ENCODE measurements at places on chromosomes 2 and 18. TPM values are rescaled to one million over a fixed set of nuclear protein-coding genes. Genes with fewer than 3 reads are reported as not detected.

The TET3 gene
- total RNA-seq = 22.0 TPM

The TMEM150A gene
- total RNA-seq = 6.5 TPM

The MC5R gene
- not detected for total RNA-seq

The GALNT5 gene
- not detected for total RNA-seq

The CPLX4 gene
- not detected for total RNA-seq

The UGT1A8 gene
- total RNA-seq = not detected

DNA sequence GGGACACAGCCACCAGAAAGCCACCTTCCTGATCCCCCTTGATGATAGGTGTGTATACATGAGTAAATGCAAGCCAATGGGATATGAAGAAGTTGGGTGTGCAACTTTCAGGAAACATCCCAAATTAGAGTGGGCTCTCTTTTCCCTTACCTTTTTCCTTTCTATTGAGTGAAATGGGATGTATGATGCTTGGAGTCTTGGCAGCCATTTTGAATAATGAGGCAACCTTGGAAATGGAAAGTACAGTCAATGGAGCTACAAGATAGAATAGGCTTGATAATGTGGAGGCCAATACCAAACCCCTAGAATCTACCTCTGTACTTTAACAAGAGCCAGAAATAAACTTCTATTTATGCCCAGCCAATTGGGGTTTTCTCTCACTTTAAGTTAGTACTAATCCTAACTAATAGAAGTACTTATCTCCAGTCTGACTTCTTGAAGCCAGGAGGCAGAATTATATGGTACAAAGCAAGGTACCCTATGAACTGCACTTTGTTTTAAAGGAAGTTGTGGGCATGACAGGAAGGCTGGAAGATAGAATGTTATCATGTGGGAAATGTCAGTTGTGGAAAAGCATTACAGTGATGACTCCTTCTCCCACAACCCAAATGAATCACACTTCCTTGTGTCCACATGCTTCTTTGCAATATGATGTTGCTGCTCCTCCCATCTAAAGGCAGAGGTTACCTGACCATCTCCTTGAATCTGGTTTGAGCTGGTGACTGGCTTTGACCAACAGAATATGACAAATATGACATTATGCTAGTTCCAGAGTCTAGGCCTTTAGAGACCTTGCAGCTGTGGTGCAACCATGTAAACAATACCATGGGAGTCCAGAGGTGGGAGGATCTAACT is 12.9 kb upstream of the NABP1 start:
- H3K4me1 ChIP-seq = peaks cover 24% of the 10 kb centered on the region
- DNase-seq = no peak
- peak overlapping the region; percentile 45 for H3K27ac ChIP-seq

- H3K27me3 ChIP-seq = no peaks in the 10 kb centered on the region
- H3K36me3 ChIP-seq = no peaks in the 10 kb centered on the region
Measured at GRCh38 chr18:33923980-33924379, 300.7 kb downstream of the NOL4 start.

DNA sequence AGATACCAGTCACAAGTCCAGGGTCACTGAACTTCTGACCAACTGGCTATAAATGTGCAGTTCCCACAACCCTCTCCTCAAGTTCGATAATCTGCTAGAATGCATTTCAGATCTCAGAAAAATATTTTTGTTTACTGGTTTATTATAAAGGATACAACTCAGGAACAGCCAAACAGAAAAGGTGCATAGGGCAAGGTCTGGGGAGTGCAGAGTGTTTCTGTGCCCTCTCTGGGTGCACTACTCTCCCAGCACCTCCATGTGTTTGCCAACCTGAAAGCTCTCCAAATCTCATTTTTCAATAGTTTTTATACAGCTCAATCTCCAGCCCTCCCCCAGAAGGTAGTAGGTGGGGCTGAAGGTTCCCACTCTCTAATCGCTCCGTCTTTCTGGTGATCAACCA is 85.2 kb downstream of the SKA1 start:
- no peaks in the 10 kb centered on the region for H3K36me3 ChIP-seq
- no peaks in the 10 kb centered on the region for H3K4me1 ChIP-seq
- no peak for DNase-seq
- peaks cover 3% of the 10 kb centered on the region for H3K27me3 ChIP-seq
- no peak overlapping the region for H3K27ac ChIP-seq

DNA sequence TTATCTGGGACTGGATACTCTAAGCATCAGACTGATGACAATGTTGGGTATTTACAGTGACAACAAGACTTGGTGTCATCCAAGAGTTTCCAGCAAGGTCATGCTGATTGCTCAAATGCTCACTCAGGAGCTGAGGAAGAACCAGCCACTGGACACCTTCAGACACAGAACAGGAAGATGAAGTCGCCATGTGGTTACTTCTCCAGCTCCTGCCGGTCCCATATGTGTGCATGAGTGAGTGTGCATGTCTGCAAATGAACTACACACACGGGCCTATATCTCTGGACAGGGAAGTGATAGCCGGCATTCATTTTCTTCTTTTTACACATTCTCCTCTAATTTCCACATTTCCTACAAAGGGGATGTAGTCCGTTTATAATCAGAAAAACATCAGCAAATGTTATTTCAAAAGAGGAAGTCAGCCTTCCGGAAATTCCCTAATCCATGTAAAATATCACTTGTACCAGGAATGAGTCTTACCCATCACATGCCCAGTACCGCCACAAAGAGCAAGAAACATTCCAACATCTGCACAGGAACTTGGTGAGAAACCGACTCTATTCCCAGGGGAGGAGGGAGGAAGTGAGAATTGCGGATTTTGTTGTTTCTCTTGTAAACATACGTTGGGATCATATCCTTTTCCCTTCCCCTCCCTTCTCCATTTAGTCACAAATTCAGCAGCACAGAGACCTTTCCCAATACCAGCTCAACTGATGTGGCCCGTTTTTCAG is 10.8 kb downstream of the RFX8 start:
- no peak overlapping the region for H3K4me3 ChIP-seq
- peaks cover 8% of the 10 kb centered on the region for H3K4me1 ChIP-seq
- no peak overlapping the region for H3K27ac ChIP-seq
- no peaks in the 10 kb centered on the region for H3K27me3 ChIP-seq

DNA sequence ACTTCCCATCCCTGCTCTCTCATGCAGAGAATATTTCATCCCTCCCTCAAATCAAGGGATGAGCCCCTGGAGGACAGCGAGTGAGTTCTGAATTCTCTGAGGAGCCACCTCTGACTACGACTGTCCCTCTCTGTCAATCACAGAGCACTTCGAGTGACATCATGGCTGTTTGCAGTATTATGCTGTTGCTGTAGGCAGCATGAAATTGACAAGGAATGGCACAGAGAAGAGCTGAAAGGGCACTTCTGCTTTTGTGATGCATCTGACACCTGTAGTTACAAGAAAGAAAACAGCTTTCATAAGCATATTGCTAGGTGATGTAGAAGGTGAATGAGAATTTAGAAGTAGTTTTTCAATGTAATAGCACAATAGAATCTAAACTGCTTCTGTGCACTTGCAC is 166.9 kb downstream of the ARHGAP15 start:
- H3K27ac ChIP-seq = no peak overlapping the region
- H3K4me3 ChIP-seq = no peak overlapping the region
- peaks cover 5% of the 10 kb centered on the region for H3K4me1 ChIP-seq
- DNase-seq = no peak

DNA sequence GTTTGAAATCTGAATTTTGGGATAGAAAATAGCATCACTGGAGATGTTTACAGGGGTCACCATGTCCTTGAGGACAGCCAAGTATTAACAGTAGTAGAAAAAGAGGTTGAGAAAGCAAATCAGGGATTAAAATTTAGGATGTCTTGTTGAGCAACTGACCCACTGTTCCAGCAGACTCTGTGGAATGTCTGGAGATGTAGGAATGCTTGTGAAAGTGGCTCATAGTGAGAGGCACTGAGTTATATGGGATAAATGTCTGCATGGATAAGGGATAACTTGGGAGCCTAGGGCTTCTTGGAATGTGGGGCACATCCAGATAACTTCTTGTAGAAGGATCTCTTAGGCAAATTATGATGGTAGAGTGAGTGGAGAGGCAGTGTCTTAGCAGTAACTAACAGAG is 495.0 kb downstream of the TMX3 start:
- no peak overlapping the region for H3K27ac ChIP-seq
- H3K4me3 ChIP-seq = no peak overlapping the region
- H3K27me3 ChIP-seq = no peaks in the 10 kb centered on the region
- no peak for DNase-seq
- H3K4me1 ChIP-seq = no peaks in the 10 kb centered on the region

- H3K27me3 ChIP-seq = no peaks in the 10 kb centered on the region
- H3K4me1 ChIP-seq = peaks cover 12% of the 10 kb centered on the region
- DNase-seq = no peak
- H3K4me3 ChIP-seq = no peak overlapping the region
- no peak overlapping the region for H3K27ac ChIP-seq
- H3K36me3 ChIP-seq = peaks cover 54% of the 10 kb centered on the region
Measured at GRCh38 chr2:190470256-190470826, 62.2 kb downstream of the MFSD6 start.

DNA sequence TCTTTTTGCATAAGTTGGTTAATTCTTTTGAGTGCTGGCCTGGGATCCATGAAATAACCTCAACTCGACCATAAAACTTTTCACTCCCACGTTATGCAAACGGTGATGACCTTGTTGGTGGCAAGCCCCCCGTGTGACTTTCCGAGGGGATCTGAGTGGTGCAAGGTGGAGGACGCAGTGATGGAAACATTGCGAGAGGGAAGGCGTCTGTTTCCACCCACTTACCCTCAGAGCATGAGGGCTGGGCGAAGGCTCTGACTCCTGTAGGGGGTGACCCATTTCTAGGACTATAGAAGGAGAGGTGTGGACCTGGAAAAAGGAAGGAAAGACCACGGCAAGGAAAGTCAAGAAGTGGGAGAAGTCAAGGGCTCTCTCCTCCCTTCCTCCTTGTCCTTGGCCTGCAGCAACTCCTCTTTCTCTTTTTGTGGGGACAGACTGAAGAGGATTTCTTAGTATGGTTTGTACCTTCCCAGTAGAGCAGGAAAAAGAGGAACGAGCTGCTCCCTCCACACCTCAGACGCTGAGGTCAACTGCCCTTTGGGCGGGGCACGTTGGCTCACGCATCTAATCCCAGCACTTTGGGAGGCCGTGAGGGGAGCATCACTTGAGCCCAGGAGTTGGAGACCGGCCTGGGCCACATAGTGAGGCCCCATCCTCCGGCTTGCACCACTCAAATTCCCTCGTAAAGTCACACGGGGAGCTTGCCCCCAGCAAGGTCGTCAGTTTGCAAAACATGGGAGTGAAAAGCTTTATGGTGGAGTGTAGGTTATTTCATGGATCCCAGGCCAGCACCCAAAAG is 15.5 kb upstream of the CD8A start:
- peak overlapping the region; percentile 14 for H3K4me3 ChIP-seq
- H3K27me3 ChIP-seq = peaks cover 45% of the 10 kb centered on the region
- peaks cover 24% of the 10 kb centered on the region for H3K4me1 ChIP-seq
- peak overlapping the region; percentile 11 for H3K27ac ChIP-seq
- no peaks in the 10 kb centered on the region for H3K36me3 ChIP-seq

- no peak overlapping the region for H3K27ac ChIP-seq
- no peak overlapping the region for H3K4me3 ChIP-seq
- no peaks in the 10 kb centered on the region for H3K36me3 ChIP-seq
Measured at GRCh38 chr2:120738786-120739437, 3.2 kb downstream of the GLI2 start.

DNA sequence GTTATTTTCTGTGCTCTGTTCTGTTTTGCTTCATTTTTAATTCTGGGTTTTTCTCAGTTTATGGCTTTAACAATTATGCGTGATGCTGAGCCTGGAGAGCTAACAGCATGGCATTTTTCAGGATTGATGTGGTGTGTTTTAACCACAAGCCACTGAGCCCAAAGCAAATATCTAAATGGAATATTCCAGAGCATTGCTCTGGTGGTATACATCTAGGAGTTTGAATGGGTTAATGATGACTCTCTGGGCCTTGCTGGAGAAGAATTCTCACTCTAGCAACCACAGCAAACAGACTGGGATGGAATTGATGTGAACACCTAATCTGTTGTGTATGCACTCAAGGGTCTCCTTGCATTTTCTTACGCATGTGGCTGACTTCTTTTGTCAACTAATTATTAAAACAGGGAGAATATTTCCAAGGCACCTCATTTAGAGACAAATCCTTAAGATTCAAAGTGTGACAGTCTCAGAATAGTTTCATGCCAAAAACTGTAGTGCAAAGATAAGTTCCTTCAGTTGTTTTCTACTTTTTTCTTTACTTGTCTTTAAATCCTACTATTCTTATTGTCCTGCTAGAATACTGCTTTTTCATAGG is 164.0 kb downstream of the DTNA start:
- H3K4me3 ChIP-seq = no peak overlapping the region
- no peak for DNase-seq
- peaks cover 3% of the 10 kb centered on the region for H3K4me1 ChIP-seq
- H3K27ac ChIP-seq = no peak overlapping the region
- H3K36me3 ChIP-seq = no peaks in the 10 kb centered on the region
- peaks cover 3% of the 10 kb centered on the region for H3K27me3 ChIP-seq

DNA sequence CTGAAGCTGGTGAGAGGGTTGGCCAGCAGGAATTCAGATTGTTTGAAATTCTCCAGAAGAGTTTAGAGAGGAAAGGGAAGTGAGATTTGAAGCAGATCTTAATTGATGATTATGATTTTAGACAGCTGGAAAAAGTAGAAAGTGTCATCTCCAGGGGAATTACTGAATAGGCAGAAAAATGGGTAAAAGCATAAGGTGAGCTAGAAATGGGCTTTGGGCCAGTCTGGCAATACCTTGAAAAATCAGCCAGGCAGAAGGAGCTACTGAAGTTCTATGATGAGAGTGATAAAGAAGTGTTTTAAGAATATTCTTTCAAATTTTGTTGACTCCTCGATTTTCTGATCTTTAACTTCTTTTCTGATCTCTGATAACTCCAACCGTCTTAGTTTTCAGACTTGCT is 172.9 kb upstream of the CCDC150 start:
- DNase-seq = no peak
- no peak overlapping the region for H3K4me3 ChIP-seq
- H3K27me3 ChIP-seq = peaks cover 43% of the 10 kb centered on the region
- H3K36me3 ChIP-seq = no peaks in the 10 kb centered on the region

DNA sequence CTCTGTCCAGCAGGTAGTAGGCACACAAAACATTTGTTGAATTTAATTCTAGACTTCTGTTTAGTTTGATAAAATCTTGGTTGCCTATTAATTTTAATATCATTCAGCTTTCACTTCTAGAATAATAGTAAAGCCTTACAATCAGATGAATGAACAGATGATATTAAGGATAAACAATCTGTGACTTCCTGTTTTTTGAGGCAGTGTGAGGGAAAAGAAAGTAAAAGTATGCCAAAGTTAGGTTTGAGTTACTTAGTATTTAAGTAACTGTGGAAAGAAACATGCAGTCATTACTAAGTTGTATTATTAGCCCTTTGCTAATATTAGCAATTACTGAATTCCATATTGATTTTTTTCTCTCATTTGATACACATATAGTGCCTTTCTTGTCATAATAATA is 31.5 kb downstream of the EPB41L5 start:
- H3K4me3 ChIP-seq = no peak overlapping the region
- peaks cover 2% of the 10 kb centered on the region for H3K36me3 ChIP-seq
- H3K27me3 ChIP-seq = no peaks in the 10 kb centered on the region
- DNase-seq = no peak
- H3K27ac ChIP-seq = no peak overlapping the region
- H3K4me1 ChIP-seq = no peaks in the 10 kb centered on the region

- H3K36me3 ChIP-seq = no peaks in the 10 kb centered on the region
- no peak overlapping the region for H3K27ac ChIP-seq
- H3K4me1 ChIP-seq = peaks cover 2% of the 10 kb centered on the region
- DNase-seq = no peak
- no peak overlapping the region for H3K4me3 ChIP-seq
Measured at GRCh38 chr2:228339525-228339924, 158.0 kb upstream of the SPHKAP start.

Measured in activated CD4-positive, alpha-beta T cell treated with anti-CD3 and anti-CD28 coated beads, Interleukin-2, amount 10 ng/mL, durations not matched to agents 24 days and 14 days (primary cell).